ENCODE measurements at places on chromosomes 7 and 10. TPM values are rescaled to one million over a fixed set of nuclear protein-coding genes. Genes with fewer than 3 reads are reported as not detected.

LRIT1 gene
- total RNA-seq, result not detected

- no peak for DNase-seq
- H3K36me3 ChIP-seq, result peaks cover 51% of the 10 kb centered on the region
- peaks cover 55% of the 10 kb centered on the region for H3K4me1 ChIP-seq
Observed at GRCh38 chr10:79353000-79353406, 5.7 kb downstream of the PPIF start.

ENTPD1 gene
- 56.4 TPM for total RNA-seq

CPA4 gene
- not detected for total RNA-seq

GRCh38 chr7:116706668-116707126 is 34.7 kb downstream of the MET start:
- no peak for DNase-seq
- H3K4me3 ChIP-seq, result no peak overlapping the region
- H3K4me1 ChIP-seq, result no peaks in the 10 kb centered on the region
- peaks cover 24% of the 10 kb centered on the region for H3K27me3 ChIP-seq

MYL10 gene
- not detected for total RNA-seq

All from natural killer cell treated with Interleukin-12 subunit alpha and Interleukin-12 subunit beta and Interleukin-15 and Interleukin-18, amount 100 ng/mL, for 72 hours (primary cell).